Activated naive CD8-positive, alpha-beta T cell treated with anti-CD3 and anti-CD28 coated beads, Interleukin-2, amount 50 U/mL, for 16 hours (primary cell): ENCODE measurements at places on chromosomes 7 and 10.

DNA sequence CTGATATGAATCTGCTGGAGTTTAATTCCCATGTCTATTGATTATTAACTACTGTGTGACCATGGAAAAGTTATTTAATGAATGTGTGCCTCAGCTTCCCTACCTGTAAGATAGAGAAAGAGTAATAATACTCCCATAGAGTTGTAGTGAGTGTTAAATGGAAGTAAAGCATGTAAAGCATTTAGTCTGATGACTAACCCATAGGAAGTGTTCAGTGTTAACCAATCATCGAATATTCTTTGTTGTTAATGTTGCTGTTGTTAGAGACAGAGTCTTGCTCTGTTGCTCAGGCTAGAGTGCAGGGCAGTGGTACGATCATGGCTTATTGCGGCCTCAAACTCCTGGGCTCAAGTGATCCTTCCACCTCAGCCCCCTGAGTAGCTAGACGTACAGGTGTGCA is 36.2 kb upstream of the CCDC6 start:
- no peak for DNase-seq

DNA sequence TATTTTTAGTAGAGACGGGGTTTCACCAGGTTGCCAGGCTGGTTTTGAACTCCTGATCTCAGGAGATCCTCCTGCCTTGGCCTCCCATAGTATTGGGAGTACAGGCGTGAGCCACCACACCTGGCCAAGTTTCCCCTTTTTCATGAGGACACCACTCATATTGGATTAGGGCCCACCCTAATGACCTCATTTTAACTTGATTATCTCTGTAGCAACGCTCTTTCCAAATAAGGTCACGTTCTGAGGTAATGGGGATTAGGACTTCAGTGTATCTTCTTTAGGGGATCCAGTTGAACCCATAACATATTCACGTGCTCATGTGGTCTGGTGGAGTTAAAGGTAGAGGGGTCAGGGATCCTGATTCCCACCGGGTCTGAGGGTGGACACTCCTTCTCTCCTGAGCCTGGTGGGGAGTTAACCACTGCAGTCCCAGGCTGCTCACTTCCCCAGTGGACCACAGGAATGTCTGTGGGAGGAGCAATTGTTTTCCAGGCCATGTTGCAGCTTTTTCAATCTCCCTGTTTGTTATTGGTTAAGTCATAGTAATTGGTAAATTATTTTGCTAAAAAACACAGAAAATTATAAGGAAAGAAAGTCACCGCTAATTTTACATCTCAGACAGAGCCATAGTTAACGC is 130.5 kb downstream of the GRK5 start:
- DNase-seq, result no peak

DNA sequence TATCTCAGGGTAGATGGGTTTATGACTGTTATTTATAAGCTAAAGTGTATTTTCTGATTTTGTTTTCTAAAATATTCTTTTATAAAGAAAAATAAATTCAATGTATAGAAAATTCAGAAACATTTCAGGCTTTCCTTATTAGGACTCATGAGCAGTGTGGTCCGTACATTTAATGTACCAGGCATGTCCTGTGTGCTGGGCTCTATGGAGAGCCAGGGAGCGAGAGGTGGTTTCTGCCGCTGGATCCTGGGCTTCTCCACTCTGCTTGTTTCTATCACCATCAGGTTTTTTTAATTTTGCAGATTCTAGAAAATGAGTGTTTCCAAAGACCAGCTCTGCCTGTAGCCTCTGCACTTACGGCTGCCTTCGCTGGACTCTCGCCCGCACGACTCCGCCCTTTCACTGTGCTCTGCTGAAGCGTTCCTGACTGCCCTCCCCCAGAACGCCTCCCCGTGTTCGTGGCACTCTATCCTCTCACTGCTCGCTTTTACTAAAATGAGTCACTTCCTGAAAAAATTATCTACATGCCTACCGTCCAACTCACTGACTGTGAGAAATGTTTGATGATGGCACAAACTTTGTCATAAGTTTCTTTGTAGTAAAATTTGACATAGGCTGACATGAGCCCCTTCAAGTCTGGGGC is 188.5 kb downstream of the ZMYND11 start:
- no peak for DNase-seq

DNA sequence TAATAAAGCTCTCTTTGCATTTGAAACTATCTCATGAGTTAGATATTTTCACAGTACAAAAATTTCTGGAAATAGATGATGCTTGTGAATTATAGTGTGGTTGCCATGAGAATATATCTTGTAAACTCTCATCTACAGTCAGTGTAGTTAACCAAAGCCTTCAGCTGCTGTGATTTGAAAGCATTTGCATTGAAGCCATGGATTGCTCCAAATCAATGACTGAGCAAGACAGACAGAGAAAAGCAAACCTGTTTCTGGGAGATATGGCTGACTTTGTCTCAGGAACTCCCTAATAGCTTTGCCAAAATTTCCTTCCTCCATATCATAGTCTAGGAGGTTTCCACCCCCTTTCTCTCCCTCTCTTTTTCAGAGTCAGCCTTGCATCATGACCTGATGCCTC is 955.3 kb downstream of the REEP3 start:
- no peak for DNase-seq

DNA sequence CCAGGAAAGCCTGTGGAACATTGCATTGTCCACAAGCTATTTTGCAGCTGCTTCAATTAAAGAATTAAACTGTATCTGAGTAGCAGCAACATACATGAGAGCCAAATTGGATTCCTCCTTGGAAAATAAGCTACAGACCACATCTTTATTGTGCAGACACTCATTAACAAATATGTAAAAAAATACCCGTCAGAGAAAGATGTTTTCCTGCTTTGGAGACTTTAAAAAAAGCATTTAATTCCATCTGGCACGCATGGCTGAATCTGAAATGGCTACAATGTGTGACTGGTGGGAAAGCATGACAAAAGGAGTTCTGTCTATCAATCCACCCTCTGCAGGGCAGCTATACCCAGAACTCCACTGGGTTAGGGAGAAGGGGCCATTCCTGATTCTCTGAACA is 73.1 kb upstream of the HPS1 start:
- DNase-seq, result no peak

GRCh38 chr7:84820481-84820880 is 366.4 kb downstream of the SEMA3D start:
- DNase-seq, result no peak

GRCh38 chr7:35747611-35748010 is 52.7 kb upstream of the HERPUD2 start:
- no peak for DNase-seq

- DNase-seq, result no peak
These were observed 49.9 kb downstream of the CALML3 start for GRCh38 chr10:5574642-5575131.

GRCh38 chr7:2517026-2517425 is 2.5 kb upstream of the LFNG start:
- no peak for DNase-seq

DNA sequence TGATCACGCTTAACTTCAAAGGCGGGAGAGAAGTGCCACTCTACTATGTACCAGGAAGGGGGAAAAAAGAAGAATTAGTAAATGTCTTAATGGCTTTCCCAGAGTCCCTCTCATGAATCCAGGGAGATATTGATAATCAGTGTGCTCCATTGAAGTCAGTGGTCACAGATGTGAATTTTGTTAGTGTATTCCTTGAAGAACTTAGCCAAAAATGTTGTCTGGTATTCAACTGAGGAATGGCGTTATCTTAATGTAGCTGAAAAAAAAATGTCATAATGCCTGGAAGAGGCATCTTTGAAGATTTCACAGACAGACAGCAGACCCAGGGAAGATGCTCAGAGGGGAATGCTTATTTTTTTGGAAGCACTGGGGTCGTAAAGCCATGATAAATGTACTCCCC is 250.4 kb downstream of the WDR11 start:
- no peak for DNase-seq

- DNase-seq, result no peak
These were observed 6.3 kb downstream of the POLD2 start for GRCh38 chr7:44116789-44117666.

DNA sequence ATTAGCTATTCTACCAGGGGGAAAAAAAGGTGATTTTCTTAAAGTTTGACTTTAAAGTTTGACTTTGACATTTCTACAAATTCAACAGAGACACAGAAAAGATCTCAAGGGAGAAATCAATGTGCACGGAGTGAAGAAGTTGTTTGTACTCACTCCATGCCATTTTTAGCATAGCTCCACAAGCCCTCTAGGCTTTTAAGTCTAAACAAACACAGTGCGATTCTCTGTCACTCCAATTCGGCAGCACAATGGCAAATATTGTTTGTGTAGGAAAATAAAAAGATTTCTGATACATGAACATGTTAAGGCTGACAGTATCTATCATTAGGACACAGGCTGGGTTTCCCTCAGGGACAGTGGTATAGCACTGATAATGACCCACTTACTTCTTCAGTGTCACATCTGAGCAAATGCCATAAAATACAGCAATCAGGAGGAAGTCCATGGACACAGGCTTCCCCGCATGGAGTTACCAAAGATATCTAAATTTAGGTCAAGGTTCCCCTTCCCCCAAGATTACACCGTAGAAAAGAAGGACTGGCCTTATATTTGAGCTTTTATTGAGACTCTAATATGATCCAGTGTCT is 28.0 kb downstream of the GSAP start:
- no peak for DNase-seq
